ENCODE measurements at places on chromosomes 7 and 10.

GRCh38 chr7:149245244-149245643 is 5.8 kb downstream of the ZNF212 start:
- no peak for DNase-seq

GRCh38 chr10:130023454-130024230 is 59.6 kb upstream of the EBF3 start:
- DNase-seq: no peak

DNA sequence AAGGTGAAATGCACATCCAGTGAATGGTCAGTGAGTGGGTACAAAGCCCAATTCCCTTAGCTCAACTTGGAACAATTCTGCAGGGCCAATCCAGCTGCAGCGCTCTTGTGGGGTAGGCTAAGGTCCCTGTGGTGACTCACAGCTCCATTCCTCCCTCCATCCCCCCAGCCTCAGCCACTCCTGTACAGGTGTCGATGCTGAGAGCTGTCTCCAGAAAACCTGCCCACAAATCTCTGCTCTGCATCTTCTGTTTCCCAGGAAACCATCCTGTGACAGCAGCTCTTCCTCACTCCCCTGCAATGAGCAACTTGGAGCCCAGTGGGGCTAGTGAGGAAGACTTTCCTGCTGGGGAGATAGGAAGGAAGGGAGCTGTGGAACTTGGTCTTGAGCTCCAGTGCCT is 244.7 kb upstream of the GPR26 start:
- DNase-seq: no peak

DNA sequence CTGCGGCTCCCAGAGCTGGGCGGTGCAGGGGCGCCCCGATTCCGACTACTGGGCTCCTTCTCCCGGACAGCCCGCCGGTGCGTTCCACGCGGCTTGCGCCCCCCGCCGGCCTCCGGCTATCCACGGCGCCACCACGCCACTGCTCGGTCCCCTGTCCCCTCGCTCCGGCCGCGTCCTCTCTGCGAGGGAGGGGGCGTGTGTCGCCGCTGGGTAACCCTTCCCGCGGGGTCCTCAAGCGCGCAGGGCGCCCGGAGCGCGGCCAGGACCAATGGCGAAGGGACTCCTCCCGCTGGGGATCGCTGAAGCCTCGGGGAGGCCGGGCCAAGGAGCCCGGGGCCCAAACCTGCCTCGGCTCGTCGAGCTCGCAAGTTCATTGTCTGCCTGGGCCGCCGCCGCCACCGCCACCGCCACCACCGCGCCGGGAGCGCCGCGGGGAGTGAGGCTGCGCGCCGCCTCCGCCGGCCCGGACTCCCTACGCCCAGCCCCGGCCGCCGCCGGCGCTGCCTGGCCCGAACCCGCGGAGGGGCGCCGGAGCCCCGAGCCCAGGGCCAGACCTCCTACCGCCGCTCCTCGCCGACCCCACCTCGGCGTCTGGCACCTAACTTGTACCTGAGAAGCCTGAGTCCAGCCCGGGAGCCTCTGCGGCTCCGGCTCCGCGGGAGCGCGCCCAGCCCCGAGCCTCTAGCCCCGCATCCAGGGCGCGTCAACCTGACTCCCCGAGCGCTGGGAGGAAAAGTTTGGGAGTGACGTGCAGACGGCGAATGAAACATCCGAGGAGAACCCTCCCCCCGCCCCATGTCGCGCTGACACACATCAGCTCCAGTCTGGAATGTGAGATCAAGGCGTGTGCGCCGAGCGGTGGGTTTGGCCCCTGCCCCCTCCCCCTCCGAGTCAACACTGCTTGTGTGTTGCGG is at the start of gene CHST15:
Gene CHST15, minus strand, starts transcription at position 739 of the 914 bp plus-strand sequence. CDS start 47,386 bp downstream, outside the sequence.
- DNase-seq: no peak

DNA sequence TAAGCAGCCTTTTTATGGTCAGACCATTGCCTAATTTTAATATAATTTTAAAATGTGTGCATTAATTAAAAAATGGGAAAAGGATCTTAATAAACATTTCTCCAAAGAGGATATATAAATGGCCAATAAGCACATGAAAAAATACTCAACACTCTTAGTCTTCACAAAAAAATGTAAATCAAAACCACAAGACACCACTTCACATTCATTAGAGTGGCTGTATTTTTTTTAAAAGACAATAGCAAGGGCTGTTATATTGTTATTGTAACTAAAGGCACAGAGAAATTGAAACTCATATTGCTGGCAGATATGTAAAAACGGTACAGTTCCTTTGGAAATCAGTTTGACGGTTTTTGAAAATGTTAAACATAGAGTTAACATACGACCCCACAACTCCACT is 3.2 kb upstream of the CROT start:
- DNase-seq: no peak

- DNase-seq: no peak
Observed at GRCh38 chr10:8296734-8297101, 242.2 kb downstream of the GATA3 start.

- DNase-seq: no peak
Observed at GRCh38 chr7:92854501-92855238, 18.3 kb upstream of the CDK6 start.

GRCh38 chr10:71978476-71978875 is 14.3 kb downstream of the CHST3 start:
- no peak for DNase-seq

DNA sequence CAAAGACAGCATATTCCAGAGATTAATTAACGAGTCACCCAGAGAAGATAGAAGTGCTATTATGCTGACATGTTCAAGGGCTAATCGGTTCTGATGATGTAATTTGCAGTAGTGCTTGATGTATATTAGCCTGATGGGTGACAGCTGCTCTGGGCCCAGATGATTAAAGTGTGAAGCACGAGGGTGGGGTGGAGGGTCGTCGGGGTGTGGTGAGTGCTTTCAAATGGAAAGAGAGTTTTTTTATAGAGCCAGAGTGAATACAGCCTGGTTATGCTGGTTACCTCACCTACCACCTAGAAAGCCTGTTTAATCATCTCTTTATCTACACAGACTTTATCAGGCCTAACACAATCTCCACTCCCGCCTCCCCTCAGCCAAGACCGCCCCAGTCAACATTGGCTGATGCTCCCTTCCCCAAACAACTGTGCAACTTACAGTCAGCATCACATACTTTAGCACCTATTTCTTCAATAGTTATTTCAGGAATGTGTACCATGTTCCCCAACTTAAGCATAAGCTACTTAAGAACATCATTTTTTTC is 11.5 kb upstream of the STN1 start:
- DNase-seq: no peak
